ENCODE measurements at places on chromosomes 7 and 10.

GRCh38 chr7:34038816-34039470, 133.6 kb downstream of the BMPER start:
- no peak for DNase-seq

DNA sequence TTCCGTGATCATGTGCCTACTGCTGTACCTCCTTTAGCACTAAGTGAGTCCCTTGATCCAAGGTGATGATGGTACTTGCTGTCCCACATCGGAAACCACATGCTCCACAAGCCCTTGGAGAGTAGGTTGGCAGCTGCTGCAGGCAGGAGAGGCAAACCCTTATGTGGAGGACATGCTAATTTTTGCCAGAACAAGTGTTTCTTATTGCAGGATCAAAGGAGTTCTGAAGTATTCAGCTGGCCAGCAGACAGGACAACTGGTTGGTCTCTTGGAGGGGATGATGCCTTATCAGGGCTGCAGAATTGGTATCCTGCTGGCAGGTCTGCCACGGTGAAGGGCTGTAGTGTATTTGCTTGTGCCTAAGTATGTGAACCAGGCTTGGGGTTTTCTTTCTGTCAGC, 36.8 kb downstream of the NACAD start:
- DNase-seq = no peak

DNA sequence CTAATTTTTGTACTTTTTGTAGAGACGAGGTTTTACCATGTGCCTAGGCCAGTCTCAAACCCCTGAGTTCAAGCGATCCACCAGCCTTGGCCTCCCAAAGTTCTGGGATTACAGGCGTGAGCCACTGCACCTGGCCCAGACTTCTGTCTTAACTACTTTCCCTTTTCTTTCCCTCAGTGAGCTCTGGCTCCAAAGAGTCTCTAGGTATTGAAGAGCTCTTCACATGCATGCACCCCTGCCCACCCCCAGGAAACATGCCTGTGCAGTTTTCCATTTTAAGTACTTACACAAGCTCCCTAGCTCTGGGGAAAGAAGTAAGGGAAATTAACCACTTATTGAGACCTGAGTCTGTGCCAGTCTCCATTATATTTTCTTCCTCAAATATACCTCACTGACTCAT, 2.0 kb downstream of the MYOZ1 start:
- DNase-seq = no peak

- no peak for DNase-seq
These were observed 319.5 kb downstream of the PLXNA4 start for GRCh38 chr7:132256721-132257212.

GRCh38 chr10:23885853-23886252, 323.1 kb upstream of the KIAA1217 start:
- no peak for DNase-seq

DNA sequence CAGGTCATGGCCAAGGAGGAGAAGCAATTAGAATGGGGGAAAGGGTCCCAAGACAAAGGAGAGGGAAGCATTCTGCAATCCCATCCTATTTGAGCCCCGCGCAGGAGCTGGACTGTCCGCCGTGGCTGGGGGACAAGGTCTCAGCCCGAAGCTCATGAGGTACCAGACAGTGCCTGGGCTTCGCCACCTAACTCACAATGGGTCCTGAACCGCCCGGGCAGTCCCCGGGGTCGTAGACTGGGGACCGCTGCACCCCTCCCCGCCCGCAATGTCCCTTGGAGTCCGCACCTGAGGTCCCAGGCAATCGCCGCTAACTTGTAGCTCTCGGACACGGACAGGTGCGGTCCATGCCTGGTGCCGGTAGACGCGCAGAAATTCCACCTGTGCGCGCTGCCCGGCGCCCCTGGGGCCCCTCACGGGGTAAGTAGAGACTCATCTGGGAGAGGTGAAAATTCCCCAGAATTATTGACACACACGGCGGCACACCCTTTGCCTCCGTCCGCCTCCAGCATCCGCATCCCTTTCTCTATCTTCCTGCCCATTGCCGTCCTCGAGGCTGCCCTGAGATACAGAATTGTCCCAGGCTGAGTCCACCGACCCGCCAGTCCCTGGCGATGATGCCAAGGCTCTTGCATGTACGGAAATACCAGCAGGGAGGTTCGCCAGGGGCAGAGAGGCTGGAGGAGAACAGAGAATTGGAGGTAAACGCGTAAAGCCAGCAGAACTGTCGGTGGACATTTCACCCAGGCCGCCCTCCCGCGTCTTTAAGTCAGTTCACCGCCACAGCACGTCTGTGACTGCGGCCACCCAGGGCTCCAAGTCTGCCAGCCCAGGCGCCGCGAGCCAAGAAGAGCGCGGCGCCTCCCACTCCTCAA, 1.8 kb downstream of the CHRM2 start:
- DNase-seq = no peak

- no peak for DNase-seq
These were observed 867.8 kb upstream of the CELF2 start for GRCh38 chr10:10149899-10150298.

- no peak for DNase-seq
These were observed 51.1 kb downstream of the LAMB1 start for GRCh38 chr7:107951896-107952295.

DNA sequence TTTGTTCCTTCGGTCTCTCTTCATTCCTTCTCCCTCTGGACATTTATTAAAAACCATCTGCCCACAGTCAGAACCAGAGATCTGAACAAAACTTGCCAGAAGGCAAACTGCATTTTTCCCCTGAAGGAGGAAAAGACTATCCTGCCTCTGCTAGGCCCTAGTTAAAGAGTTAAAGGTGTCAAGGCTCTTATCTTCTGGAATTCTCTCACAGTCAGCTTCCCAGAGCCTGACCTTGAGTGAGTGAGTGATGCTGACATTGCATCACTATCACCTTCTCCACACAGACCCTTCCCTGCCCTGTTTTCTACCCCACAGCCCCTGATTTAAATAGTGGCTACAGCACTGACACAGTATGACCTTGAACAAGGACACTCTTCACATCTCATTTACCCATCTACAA, 16.4 kb downstream of the FRMPD2 start:
- DNase-seq = no peak

DNA sequence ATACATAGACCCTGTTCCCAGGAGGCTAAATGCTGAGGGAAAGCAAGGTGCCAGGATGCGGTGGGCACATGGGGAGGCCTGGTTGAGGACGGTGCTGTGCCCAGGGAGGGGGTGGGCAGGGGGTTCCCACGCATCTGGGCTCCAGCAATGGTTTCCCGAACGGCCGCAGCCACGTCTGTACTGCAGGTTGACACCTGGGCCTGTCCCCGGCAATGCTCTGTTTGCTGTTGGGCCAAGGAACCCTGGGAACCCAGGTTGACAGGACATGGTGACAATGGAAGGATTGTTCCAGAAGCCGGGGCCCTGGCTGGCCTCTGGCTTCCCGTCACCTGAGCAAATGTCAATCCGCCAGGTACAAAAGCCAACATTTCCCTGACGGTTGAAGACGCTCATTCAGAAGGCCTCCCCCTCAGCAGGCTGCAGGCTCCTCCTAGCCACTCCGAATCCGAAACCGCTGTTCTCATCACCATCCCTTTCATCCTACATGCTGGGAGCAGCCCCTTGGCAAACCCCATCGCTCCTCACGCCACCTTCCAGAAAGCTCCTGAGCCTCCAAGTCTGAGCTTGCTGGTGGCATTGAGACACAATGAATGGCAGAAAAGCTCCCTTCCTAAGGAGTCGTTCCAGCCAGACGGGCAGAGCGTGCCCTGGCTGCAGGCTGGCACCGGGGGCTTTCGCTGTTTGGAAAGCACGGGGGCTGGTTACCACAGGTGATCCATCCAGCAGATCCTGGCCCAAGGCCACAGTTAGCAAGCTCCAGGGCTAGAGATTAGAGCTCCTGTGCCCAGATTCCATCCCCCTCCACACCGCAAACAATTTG, 31.2 kb downstream of the SPOCK2 start:
- no peak for DNase-seq

DNA sequence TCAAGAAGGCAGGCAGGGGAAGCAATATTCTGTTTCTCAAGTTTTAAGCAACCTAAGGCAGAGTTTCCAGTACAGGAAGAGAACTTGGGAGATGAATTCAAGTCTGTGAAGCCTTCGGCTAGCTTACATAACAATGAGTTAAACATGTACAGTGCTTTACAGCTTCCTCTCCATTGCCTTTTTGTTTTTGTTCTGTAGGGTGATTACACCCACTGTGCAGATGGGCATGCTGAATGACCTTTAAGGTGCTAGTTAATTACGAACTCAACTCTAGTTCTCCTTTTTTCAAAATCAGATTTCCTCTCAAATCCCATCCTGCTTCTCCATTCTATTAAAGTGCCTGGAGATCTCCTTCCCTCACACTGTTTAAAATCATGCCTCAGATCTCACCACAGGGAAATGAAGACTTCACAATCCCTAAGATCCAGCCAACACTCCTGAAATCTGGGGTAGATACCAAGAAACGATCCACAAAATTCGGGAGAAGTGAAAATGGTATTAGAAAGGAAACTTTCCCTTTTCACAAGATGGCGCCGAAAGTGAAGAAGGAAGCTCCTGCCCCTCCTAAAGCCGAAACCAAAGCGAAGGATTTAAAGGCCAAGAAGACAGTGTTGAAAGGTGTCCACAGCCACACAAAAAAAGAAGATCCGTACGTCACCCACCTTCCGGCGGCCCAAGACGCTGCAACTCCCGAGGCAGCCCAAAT, 16.8 kb upstream of the MSMB start:
- no peak for DNase-seq

DNA sequence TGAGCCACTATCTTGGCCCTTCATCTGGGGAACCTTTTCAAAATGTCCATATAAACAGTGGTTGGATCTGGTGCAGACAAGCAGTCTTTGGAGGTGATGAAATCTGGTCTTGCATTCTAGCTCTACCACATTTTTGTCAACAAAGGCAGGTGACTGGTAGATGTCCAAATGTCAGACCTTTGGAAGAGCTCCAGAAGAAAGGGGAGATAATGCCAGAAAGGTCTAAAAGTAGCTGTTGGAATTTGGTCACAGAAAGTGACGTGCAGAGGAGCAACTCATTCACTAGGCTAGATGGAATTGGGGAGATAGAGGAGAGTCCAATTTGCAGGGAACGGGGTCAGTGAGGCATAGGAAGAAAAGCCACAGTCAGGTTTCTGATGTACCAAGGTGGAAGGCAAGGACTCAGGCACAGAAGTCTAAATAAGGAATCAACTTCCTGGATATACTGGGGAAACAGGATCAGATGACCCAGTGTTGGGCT, 36.4 kb upstream of the WAC start:
- no peak for DNase-seq

DNA sequence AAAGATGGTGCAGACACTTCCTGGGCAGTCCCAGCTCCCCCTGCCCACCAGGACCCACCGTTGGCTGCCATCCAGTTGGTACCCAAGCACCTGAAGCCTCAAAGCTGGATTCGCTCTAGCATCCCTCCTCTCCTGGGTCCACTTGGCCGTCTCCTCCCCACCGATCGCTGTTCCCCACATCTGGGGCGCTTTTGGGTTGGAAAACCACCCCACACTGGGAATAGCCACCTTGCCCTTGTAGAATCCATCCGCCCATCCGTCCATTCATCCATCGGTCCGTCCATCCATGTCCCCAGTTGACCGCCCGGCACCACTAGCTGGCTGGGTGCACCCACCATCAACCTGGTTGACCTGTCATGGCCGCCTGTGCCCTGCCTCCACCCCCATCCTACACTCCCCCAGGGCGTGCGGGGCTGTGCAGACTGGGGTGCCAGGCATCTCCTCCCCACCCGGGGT, 14.5 kb upstream of the LIMK1 start:
- no peak for DNase-seq

GRCh38 chr7:5553298-5553877, 129.8 kb upstream of the TNRC18 start:
- DNase-seq = no peak

GRCh38 chr10:50260791-50261281, 9.5 kb upstream of the ASAH2 start:
- DNase-seq = no peak

DNA sequence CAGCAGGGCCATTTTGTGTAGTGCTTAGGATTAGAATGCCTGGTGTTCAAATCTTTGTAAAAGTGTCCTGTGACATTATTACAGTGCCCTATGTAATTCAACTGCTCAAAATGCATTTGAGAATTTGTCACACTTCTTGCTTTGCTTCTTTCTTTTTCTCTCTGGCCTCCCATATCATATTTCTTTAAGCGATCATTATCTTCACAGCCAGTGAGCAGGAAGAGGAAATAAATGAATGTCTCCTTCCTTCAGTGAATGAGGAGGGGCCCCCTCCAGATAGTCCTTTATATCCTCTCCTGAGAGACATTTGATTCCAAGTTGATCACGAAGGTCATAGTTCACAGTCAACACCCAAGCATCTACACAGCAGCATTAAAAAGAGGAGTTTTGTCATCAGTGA, 425.1 kb upstream of the NPVF start:
- DNase-seq = no peak

GRCh38 chr7:90626013-90626412, 29.9 kb downstream of the CDK14 start:
- DNase-seq = no peak

GRCh38 chr10:68870545-68871104, 30.5 kb upstream of the DDX50 start:
- DNase-seq = no peak

DNA sequence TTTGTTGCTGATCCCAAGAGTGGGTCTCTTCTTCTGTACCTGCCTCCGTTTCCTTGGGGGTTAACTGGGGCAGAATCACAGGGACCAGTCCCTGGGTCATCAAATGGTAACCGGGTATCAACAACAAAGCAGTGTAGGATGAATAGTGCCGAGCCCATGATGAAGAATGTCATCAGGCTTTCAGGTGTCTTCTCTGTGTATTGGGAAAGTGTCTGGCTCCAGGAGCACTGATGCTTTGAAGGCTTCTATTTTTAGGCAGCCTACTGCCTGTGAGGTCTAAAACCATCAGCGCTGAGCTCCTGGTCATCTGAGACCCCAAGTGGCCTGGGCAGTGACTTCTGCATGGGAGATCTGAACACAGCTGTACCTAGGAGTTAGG, 48.2 kb upstream of the SHH start:
- no peak for DNase-seq

GRCh38 chr10:14499601-14499904, 168.8 kb upstream of the FRMD4A start:
- no peak for DNase-seq

DNA sequence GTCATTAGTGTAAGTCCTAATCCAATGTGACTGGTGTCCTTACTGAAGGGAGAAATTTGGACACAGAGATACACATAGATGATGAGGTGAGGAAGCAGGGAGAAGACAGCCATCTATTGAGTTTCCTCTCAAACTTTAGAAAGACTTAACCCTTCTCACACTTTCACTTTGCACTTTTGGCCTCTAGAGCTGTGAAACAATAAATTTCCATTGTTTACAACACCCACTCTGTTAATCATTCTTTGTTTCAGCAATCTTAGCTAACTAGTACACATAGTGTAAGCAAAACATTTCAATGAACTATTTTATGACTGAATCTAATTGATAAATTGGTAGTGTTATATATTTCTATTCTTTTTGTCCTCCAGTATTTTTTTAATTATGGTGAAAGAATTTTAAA, 1092.8 kb upstream of the POT1 start:
- no peak for DNase-seq

- no peak for DNase-seq
These were observed 8.4 kb upstream of the LYZL2 start for GRCh38 chr10:30637881-30638467.

DNA sequence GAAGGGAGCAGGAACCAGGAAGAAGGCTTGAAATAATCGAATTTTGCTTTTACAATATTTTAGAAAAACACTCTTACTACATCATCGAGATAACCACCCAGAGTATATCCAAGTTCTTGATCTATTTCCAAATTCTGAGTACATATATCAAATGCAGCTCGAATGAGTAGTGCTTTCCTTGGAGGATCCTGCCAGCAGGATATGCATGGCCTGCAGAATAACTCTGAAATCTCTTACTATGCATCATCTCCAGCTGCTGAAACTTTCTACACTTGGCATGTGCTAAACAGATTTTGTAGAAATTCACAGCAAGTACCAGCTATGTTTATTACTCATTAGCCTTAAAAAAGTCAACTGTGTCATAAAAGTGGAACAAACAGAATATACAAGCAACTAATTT, 44.0 kb upstream of the ANK3 start:
- no peak for DNase-seq
